ENCODE measurements at places on chromosomes 12 and 14. TPM values are rescaled to one million over a fixed set of nuclear protein-coding genes. Genes with fewer than 3 reads are reported as not detected.

- no peaks in the 10 kb centered on the region for H3K36me3 ChIP-seq
- H3K4me3 ChIP-seq, result peak overlapping the region; percentile 88
- no peaks in the 10 kb centered on the region for H3K27me3 ChIP-seq
- H3K27ac ChIP-seq, result peak overlapping the region; percentile 95
- DNase-seq, result peak; percentile 74
These were observed 411 bp downstream of the BTBD7 start for GRCh38 chr14:93332397-93332852.

DNA sequence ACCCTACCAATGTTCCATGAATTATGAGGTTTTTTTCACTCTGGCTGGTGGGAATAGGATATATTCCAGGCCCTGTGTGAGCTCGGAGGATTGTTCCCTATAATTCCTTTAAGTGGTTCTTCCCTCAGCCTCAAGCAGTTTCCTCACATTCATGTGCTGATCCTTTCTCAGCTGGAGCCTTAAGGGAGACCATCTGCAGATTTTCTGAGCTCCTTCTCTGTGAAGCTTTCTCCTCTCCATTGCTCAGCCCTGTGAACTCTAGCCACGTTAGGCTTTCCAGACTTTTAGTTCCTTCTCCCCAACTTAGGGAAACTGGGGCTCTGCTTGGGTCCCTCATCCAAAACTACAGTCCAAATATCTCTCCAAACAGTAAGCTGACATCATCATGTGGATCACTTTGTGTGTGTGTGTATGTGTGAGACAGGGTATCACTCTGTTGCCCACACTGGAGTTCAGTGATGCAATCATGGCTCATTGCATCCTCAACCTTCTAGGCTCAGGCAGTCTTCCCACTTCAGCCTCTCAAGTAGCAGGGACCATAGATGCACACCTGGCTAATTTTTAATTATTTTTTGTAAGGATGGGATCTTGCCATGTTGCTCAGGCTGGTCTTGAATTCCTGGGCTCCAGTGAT lies 219.5 kb upstream of the OTX2 start:
- H3K27ac ChIP-seq, result no peak overlapping the region
- no peaks in the 10 kb centered on the region for H3K4me1 ChIP-seq
- H3K27me3 ChIP-seq, result no peaks in the 10 kb centered on the region
- H3K4me3 ChIP-seq, result no peak overlapping the region
- H3K36me3 ChIP-seq, result no peaks in the 10 kb centered on the region

- DNase-seq, result no peak
- no peak overlapping the region for H3K4me3 ChIP-seq
- H3K27me3 ChIP-seq, result no peaks in the 10 kb centered on the region
- no peaks in the 10 kb centered on the region for H3K36me3 ChIP-seq
These were observed 211.2 kb upstream of the LRIG3 start for GRCh38 chr12:59131462-59131861.

DNA sequence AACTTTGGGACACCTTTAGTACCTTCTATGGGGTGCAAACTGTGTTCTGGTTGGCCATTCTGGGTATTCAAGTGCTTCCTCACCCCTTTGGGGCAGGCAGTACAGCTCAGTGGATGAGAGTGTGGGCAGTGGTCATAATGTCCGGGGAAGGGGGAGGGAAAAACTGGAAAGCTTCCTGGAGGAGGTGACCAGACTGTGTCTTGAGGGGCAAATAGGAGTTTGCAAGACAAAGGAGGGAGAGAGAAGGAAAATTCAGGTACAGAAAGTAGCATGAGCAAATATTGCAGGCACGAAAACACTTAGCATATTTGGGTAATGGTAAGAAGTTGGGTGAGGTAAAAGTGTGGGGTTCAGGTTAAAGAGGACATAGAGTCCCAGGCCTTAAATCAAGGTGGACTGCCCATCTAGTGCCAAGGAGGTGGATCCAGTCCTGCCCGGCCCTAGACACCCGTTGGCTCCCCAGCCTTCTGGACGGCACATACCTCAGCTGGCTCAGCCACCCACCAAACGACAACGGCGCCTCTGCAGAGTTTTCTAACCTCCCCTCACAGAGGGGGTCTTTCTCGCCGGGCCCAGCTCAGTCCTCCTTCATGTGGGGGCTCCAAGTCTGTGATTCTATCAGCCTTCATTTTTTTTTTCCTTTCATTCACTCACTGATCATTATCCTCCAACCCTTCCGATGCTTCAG lies 86.4 kb downstream of the DICER1 start:
- no peaks in the 10 kb centered on the region for H3K4me1 ChIP-seq
- DNase-seq, result no peak
- no peak overlapping the region for H3K4me3 ChIP-seq
- H3K36me3 ChIP-seq, result no peaks in the 10 kb centered on the region

MMP19 gene
- total RNA-seq, result 14.1 TPM

GRCh38 chr14:20563971-20564370 lies 3.1 kb upstream of the RNASE9 start:
- no peaks in the 10 kb centered on the region for H3K4me1 ChIP-seq
- no peak for DNase-seq
- no peak overlapping the region for H3K4me3 ChIP-seq
- no peaks in the 10 kb centered on the region for H3K27me3 ChIP-seq
- H3K36me3 ChIP-seq, result no peaks in the 10 kb centered on the region
- H3K27ac ChIP-seq, result no peak overlapping the region

TIGAR gene
- total RNA-seq, result not detected

Measured in stomach (tissue), 19 donors.